Hematopoietic multipotent progenitor cell treated with erythropoietin and hydrocortisone succinate and interleukin-3 and kit ligand, for 15 days (in vitro differentiated cells): ENCODE measurements at places on chromosomes 3 and 15.

GRCh38 chr3:149820183-149820582, 7.2 kb downstream of the RNF13 start:
- no peak for DNase-seq

DNA sequence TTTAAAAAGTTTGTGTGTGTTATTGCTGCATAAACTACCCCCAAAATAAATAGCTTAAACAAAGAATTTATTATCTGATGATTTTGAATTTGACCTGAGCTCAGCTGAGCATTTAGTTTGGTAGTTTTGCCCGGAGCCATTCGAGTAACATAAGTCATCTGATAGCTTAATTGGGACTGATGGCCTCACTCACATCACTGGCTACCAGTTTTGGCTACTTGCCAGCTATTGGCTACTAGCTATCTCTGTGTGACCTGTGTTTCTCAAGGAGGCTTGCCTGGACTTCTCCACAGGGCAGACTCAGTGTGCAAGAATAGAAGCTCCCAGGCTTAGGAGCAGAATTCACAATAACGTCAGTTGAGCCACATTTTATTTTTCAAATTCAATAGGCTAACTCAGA, 9.0 kb downstream of the CNTN3 start:
- DNase-seq = no peak

GRCh38 chr3:44601749-44602148, 17.0 kb downstream of the ZNF660 start:
- DNase-seq = no peak

DNA sequence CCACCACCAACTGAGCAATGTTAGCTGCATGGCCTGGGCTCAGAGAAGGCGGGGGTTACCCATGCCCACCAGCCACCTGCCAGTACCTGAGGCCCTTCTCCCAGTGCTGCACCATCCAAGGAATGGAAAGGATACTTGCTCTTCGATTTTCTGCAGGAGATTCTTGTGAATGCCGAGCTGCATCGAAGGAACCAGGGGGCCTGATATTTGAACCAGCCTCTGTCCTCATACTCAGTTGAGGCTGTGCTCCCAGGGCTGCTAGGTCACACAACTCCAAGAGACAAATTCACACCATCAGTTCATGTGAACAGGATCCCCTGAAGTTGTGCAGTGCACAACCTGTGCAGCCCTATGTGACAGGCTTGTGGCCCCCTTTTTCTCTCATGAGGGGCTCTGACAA, 18.0 kb downstream of the PLA2G4F start:
- no peak for DNase-seq

- DNase-seq = no peak
These were observed 15.4 kb downstream of the SCN5A start for GRCh38 chr3:38634111-38634510.

DNA sequence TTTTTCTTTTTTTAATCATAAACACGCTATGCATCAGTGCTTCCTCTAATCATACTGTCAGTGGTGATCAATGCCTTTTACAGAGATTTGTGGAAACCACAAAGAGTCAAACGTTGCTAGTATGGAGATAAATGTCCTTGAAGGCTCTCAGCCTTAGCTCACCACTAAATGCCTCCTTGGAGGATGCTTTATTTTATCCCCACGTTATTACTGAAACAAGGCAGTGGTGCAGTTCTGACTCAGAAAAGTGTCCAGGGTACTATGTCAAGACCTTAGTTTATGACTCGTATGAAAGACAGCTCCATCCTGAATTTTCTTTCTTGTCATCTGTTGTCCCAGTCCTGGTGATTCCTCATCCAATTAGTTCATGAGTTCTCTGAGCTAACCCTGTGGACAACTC, 1146.7 kb downstream of the IGSF11 start:
- DNase-seq = no peak

DNA sequence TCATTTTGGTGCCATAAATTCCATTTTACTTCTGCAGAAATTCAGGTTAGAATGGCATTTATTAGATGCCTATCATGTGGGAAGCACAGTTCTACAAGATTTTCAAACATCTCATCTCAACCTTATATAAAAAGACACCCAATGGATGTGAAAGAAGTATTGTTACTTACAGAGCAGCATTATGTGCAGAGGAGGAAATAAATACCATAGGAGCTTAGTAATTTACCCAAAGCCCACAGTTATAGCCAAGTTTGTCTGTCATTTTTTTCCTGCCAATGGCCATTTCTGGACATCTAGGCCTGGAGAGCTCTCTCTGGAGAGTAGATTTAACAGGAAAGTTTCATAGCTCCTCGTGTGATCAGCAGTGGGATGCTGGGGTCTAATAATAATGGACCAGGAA, 659.4 kb upstream of the NAALADL2 start:
- DNase-seq = no peak
